ENCODE measurements at places on chromosomes 11 and 22. TPM values are rescaled to one million over a fixed set of nuclear protein-coding genes. Genes with fewer than 3 reads are reported as not detected.

Gene SOX6
- polyA plus RNA-seq: 19.5 TPM

Gene FZD4
- 71.6 TPM for polyA plus RNA-seq

Gene SPDYC
- polyA plus RNA-seq: not detected

Gene DERL3
- polyA plus RNA-seq: 3.8 TPM

Gene RNF26
- polyA plus RNA-seq: 28.4 TPM

Gene GRM5
- polyA plus RNA-seq: 0.19 TPM

Data from right renal cortex interstitium (tissue), 3 donors.